Activated CD4-positive, alpha-beta T cell treated with anti-CD3 and anti-CD28 coated beads for 1 hour (primary cell): ENCODE measurements at places on chromosomes 11 and 22.

DNA sequence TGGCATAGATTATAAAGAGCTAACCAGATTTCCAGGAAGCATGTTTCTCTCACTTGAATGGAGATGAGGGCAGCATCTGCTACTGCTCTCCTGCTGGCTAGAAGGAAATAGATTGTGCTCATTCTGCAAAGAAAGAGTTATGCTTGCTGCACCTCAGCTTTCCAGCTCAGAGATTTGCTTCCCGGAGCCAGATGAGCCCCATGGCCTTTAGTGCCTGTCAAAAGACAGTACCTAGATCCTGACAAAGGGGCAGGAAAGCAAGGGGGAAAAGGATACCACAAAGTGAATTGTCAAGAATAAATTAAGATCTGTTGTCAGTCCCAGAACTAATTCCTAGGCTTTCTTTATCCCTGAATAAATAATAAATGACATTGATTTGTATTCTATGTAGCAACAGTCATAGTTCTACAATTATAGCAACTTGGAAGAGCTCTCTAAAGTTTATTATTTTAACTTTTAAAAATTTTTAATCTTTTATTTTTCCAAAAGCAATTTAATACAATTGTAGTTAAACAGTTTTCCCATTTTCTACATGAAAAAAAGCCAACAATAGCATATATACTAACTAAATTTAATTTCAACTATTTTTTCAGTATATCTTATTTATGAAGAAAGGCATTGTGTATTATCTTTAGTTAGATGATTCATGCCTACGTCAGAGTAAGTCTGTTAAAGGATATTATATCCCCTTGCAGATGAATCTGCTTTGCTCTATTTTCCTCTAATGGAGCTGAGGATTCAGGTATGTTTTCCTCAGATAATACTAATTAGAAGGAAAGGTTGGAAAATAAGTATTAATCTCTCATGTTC, 306.1 kb upstream of the DDI1 start:
- no peak for DNase-seq

GRCh38 chr22:27876684-27877083, 42.4 kb downstream of the PITPNB start:
- no peak for DNase-seq

DNA sequence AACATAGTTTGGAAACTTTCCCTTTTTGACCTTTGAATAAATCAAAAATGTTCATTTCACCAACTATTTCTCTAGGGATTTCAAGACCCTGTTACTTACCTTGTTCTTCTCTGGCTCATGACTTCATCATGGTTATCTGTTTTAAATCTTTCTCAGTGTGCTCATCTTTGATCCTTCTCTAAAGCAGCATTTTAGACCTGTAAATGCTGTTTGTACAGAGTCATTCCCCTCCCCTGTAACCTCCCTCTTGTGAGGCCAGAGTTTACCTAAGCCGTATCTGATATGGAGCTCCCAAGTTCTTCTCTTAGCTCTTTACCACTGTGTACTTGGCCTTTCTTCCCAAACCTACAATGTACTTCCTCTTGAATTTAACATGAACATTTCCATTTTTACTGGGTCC, 56.0 kb downstream of the ACER3 start:
- DNase-seq, result no peak

- DNase-seq, result no peak
Observed at GRCh38 chr11:38842991-38843390, 2245.0 kb upstream of the RAG2 start.

DNA sequence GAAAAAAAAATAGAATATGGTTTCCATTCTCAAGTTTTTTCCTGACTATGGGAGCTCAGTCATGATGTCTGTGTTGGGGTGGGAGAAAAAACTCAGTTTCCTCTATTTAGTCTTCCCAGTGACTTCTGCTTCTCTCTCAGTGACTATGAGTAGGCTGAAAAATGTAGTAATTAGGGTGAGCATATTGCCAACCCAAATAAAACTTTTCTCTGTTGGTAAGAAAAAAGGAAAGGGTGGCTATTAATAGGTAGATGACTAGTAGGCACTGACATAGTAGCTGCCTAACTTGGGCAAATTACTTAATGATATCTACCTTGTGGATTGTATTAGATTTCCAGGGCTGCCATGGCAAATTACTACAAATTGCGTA, 34.2 kb upstream of the BIRC3 start:
- DNase-seq, result no peak

DNA sequence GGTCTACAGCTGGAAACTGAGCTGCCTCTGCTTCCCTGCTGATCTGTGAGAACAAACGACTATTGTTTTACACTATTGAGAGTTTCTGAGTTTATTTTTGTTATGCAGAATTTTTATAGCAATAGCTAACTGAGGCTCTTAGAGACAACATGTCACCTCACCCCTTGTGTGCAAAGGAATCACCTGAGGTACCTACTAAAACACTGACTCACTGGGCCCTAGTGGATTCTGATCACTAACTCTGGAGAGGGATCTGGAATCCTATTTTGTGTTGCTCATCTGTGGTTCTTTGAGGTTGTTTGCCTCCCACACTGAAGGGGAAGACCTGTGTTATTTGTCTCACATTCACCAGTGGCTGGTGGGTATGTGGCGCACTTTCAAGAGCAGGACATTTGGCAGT, 13.4 kb upstream of the B3GAT1 start:
- DNase-seq, result no peak

DNA sequence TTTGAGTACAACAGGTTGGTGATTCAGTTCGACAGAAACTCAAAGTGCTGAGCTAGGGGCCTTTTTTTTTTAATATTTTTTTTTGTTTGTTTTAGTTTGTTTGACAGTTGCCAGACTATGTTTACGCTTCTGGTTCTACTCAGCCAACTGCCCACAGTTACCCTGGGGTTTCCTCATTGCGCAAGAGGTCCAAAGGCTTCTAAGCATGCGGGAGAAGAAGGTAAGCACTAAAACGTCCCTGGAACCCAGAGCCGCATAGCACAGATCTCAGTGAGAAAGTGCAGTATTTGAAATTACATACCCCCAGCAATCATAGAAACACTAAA, 649 bp downstream of the PRRG4 start:
- DNase-seq, result no peak

- DNase-seq, result no peak
Observed at GRCh38 chr11:69475141-69475865, 6.2 kb upstream of the LINC01488 start.

GRCh38 chr11:83392556-83392955, 106.4 kb upstream of the CCDC90B start:
- DNase-seq, result no peak

DNA sequence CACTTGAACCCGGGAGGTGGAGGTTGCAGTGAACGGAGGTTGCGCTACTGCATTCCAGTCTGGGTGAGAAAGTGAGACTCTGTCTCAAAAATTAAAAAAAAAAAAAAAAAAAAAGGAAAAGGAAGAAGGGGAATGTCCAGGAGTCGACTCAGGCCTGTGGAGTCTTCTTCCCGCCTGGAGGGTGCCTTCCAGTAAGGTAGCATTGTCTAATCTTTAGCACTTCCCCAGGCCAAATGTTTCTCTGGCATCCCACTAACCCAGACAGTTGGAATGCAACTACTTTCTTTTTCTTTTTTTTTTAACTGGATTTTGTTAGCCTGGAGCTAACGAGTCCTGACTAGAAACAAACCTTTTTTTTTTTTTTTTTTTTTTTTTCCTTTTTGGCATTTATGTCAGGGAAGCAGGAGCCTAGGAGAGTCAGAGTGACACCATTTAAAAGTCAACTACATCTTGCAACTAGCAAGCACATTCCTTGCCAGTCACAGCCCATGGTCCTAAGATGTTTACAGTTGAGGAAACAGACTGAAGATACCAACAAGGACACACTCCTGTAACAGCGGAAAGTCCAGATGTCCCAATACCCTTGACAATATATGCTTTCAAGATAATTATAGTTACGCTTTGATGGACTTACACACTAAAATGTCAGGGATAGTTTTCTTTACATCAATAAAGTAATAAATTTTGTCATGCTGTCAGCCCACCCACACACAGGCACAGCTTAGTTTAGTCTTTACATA, 10.6 kb downstream of the PLET1 start:
- no peak for DNase-seq

DNA sequence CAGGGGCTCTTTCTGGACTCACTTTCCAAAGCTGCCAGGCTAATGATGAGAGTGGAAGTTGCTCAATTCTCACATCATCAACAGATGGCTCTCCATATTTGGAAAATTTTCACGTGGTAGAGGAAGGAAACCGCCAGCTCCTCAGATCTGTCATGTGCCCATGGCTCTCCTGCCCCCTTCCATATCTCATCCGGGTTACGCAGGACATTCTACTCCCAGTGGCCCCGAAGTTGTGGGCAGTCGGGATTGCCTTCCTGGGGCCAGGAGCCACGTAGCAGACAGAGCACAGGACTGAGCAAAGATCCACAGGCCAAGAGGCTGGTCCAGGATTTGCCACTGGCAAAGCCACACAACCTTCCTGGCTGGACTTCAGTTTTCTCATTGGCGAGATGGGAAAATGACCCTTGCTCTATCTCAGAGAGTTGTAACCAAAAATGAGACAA, 38.8 kb downstream of the RPUSD4 start:
- no peak for DNase-seq

- no peak for DNase-seq
Observed at GRCh38 chr11:131530407-131530806, 160.0 kb downstream of the NTM start.

GRCh38 chr22:24417901-24418641, 9.3 kb upstream of the ADORA2A start:
- DNase-seq, result no peak

DNA sequence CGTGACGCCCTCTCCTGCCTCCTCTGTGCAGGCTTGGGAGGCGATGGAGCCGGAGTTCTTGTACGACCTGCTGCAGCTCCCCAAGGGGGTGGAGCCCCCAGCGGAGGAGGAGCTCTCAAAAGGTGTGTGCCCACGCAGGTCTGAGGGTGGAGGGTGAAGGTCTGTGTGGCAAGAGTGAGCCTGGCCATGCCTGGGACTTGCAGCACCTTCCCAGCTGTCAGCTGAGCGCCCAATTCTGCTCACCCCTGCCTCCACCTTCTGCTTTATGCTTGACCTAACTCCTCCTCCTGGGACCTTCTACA, 2.5 kb downstream of the PARVG start:
- no peak for DNase-seq

DNA sequence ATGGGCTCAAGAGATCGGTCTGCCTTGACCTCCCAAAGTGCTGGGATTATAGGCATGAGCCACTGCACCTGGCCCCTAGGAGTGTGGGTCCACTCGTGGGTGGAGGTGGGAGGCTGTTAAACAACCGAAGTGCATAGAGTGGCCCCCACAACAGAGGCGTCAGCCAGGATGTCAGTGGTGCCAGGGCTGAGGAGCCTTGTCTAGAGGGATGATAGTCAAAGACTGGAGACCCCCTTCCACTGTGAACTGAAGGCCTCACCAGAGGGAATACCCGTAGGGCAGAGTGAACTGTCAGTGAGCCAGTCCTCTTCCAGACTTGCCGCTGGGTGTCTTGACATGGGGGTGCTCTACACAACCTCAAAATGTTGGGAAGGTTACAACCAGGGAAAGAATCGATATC, 38.2 kb downstream of the AP2A2 start:
- no peak for DNase-seq

DNA sequence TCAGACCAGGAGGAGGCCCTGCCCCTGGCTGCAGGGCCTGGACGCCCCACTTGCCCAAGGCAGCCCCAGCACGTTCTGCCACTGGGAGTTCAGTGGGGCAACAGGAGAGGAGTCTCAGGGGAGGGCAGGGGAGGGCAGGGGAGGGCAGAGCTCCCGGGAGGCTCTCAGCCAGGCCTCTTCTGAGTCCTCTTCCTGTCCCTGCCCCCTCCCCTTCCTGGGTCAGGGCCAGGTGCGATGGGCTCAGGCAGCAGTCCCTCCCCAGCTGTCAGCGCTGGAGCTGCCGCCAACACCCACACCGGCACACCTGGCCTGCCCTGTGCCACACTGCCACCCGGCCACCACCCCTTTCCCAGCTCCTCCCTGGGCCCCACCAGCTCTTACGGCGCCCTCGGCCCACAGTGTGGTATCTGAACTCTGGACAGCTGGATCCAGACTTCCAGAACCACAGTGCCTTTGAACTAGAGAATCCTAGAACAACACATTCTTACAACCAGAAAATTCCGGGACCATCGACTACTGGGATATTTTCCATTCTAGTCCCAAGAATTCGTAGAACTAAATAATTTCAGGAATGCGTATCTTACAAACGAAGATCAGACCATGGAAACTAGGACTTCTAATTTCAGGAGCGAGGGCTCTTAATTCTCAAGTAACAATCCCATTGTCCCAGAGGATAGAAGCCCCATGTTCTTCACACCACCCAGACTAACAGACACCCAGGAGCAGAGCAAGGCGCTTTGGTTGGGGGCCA, 21.8 kb downstream of the RPL3 start:
- no peak for DNase-seq

GRCh38 chr22:44291674-44292360, 20.9 kb downstream of the SHISAL1 start:
- no peak for DNase-seq

DNA sequence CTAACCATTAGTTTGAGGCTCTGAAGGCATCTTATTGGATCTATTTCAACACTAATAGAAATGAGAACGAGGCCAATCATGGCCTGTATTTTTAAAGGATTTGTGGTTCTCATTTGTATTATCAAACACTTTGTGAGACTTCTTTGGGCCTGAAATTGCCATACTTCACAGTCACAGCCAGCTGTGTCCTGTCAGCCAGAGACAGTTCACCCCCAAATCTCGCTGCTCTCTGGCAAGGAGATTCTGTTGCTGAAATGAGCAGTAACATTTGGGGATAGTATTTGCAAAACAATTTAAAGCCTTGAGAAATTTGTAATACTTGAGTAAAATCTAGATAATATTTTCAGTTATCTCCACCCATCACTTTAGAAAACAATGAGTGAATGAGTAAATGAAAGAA, 26.9 kb upstream of the TENM4 start:
- DNase-seq, result no peak

DNA sequence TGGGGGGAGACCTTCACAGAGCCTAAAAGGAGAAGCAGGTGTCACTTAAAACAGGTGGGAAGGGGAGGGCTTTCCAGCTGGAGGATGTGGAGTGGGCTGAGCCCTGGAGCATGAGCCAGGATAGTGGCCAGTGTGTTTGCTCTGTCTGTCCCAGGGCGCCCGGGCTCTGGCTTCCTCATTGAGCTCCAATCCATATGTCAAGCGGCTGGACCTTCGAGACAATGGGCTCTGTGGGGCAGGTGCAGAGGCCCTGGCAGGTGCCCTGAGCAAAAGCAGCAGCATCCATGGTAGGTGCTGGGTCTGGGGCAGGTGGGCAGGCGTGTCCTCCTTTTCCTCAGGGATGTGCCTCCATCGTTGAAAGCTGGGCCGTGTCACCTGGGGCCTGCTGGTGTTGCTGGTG, 2.0 kb downstream of the LRRC74B start:
- DNase-seq, result no peak

- no peak for DNase-seq
Observed at GRCh38 chr11:107898270-107898669, 30.0 kb upstream of the RAB39A start.

GRCh38 chr11:33617672-33618350, 82.8 kb downstream of the C11orf91 start:
- no peak for DNase-seq

DNA sequence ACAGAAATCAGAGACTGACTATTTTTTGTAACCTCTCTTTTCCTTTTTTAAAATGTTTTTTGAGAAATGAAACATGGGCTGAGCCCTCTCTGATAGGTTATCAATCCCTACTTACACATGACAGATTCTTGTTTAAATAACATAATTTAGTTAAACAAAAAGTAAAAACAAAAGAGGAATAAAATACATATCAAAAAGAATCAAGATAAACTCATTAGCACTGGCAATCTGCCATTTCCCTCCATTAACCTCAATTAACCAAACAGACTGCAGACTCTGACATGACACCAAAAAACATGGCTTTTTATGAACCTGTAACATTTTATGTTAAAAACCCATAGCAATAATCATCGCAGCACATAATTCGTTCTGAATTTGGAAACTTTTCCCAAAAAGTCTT, 284.4 kb upstream of the MTNR1B start:
- DNase-seq, result no peak
